Ovary (tissue), 10 donors: ENCODE measurements at places on chromosomes 12 and 14.

DNA sequence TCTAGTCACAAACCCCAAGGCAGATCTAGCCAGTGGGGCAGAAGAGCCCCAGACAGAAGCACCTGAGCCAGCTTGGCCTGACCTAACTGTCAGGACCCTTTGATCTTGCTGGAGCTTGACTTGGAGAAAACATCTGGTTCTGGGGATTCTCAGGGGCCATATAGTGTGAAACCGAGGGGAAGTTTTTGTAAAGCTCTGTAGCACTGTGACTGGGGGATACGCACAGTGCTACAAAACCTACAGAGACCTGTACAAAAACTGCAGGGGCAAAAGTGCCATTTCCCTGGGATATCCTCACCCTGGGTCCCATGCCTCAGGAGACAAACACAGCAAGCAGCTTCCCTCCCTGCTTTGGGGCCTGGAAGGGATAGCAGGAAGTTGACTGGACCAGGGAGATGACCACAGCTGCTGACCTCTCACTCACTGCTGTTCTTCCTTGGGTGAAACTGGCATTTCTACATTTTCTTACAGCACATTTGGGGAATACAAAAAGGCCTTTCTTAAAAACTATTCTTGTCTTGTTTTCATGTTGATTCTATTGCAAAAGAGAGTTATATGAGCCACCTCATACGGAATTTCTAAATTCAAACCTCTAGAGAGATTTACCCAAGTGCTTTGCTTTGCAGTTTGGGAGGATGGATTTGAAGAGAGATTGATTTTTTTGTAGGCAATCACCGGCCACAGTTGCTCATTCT lies 140.0 kb downstream of the DAD1 start:
- DNase-seq, result no peak

DNA sequence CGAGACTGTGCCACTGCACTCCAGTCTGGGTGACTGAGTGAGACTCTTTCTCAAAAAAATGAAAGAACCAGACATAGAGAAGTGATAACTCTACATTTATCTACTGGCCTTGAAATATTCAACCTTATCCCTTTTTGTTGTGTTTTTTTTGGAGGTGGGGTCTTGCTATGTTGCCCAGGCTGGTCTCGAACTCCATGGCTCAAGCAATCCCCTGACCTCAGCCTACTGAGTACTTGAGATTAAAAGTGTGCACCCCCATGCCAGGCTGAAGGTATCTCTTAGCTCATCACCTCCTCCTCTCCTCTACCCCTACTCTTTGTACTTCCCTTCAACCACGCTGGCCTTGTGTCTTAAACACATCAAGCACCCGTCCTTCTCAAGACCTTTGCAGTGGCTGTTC lies 3.8 kb downstream of the DRAM1 start:
- no peak for DNase-seq

DNA sequence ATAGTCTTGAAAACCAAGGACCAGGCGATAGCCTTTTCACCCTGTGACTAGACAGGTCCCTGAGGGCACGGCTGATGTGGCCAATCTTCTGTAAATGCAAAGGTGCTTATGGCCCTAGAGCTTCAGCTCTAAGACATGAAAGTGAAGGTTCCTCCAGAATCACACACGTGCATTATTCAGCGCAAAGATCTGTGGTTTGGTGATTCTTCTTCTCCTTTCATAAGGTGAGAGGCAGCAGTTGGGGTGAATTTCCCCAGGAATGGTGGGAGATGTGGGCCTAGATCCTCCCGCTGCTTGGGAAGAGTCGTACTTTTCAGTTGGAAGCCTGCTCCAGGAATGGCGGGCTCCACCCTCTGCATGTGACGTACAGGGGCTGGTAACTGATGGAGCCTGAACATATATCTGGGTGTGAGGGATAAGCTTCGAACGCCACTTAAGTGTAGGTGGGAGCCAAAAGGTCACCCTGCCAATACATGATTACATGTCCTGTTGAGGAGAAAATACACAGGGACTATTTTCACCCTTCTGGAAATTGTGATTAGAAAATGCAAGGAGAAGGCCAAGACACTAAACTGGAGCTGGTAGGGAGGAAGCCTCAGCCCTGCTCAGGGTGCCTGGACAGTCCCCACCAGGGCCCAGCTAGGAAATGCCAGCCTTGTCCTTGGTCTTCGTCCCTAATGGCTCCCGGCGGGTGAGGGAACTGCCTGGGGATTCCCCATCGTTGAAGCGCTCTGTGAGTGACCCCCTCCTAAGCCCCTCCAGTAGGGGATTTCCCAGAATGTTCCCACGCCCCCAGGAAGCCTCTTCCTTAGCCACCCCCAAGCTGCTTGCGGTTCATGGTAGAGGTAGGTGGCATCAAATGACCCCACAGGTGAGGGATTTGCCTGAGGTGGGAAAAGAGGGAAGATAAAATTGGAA lies 17.6 kb downstream of the BATF start:
- DNase-seq, result no peak

DNA sequence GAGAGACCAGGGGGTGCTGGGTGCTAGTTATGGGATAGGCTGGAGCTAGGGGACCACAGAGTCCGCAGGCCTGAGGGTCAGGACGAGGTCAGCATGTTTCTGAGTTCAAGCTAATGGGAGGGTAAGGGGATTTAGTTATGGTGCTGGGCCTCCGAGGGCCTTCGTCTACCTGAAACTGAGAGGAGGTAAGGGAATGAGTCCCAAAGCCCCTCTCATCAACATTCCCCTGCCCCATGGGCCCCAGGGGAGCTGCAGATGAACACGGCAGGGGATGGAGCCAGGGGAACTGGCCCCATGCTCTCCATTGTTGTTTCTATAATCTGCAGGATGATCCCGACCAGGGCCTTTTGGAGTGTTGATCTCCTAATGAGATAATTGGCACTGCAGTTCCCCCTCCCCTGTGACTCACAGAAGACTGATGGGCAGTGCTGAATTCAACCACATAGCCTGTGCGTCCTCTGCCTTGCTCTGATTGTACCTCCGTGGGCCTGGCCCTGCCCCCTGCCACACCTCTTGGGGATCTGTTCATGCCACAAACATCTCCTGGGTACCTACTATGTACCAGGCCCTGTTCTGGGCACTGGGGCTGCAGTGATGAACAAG lies 21.4 kb downstream of the FAIM2 start:
- peak; percentile 13 for DNase-seq

DNA sequence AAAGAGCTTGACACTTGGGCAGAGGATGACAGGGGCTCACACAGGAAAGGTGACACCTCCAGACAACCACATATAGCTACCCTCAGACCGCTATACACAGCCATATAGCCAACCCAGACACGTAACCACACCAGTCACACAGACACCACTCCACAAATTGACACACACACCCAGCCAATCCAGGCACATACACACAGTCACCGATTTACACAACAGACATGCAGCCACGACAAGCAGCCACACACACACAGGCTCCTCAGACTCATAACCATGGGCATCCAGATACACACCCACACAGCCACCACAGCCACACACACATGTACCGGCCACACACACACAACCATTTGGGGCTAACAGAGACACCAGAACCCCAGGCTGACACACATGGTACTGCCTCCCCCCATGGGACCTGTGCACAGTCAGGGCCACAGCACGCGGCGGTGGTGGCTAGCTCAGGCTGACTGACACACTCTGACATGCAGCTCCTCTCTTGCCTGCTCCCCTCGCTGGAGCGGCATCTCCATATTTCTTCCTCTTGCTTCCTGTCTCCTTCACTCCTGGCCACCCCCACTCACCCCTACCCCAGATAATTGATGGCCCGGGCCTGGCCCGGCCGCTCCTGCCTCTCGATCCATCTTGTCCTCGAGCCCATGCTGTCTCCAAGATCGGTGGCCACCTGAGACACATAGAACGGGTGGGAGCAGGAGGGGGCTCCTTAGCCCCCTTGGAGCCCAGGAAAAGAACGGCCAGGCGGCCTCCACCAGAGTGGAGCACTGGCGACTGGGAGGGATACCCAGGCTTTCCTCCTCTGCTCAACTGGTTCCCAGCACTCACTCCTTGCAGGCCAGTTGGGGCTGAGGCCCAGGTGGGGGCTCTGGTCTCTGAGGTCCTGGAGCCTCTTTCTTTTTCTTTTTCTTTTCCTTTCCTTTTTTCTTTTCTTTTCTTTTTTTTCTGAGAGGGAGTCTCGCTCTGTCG lies 6.0 kb upstream of the SHMT2 start:
- no peak for DNase-seq

GRCh38 chr14:31660191-31660590 lies 99.0 kb downstream of the NUBPL start:
- no peak for DNase-seq

- DNase-seq, result no peak
These were observed 8.8 kb downstream of the KRT80 start for GRCh38 chr12:52182898-52183543.

GRCh38 chr12:95318071-95318545 lies 100.5 kb downstream of the VEZT start:
- no peak for DNase-seq

DNA sequence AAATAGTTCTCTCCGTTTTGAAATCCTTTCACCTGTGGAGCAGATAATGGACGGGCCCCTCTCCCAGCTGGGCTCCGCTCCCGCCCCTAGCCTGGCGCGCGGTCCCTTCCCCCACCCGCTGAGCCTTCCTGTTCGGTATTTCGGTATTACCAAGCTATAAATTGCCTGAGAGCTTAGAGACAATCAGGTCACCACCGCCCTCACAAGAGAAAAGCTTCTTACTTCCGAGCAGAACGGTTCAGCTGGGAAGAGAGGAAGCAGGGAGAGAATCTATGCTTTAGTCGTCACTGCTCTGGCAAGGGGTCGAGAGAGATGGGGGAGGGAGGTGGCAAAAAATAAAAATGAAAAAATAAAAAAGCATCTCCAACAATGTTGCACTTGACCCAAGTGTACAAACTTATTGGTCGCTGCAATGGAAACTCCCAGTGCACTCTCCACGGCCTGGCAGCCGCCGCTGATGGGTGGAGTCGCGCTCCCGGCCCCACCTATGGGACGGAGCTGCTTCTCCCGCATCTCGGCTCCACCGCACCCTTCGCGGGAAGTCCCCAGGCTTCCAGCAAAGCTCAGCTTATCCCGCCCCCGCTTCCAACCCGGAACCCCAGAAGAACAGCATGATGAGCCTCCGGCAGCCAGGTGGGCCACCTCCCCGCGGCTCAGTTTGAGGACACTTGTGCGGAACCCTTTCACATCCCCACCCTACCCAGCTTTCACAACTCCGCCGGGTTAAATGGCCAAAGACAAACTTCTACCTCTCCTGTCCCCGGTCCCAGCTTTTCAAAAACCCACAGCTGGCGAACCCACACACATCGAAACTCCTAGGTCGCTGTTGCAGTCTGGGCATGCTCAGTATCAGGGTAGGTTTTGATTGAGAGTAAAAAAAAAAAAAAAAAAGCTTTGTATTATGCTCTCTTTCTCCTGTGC lies 832 bp upstream of the SYT1 start:
- DNase-seq, result peak; percentile 49

DNA sequence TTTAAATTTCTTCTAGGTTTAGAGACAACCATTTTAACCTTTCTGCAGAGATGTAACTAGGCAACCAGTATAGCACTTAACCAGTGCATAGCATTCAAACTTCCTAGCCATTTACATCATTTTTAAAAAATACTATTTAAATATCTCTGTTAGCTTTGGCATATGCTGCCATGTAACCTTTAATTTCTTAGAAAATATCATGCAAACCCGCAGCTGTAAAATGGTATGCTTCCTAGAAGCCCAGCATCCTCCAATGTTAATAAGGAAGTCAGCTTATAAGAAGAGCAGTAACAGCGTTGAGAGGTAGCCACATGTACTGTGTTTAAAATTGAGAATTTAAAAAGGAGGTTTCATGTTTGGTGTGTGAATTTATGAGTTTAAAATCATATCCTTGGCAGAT lies 22.8 kb downstream of the GNG2 start:
- no peak for DNase-seq

- peak; percentile 85 for DNase-seq
These were observed 54.6 kb downstream of the NCOR2 start for GRCh38 chr12:124512667-124513296.

GRCh38 chr14:83734431-83734830 lies 1795.5 kb upstream of the FLRT2 start:
- no peak for DNase-seq

DNA sequence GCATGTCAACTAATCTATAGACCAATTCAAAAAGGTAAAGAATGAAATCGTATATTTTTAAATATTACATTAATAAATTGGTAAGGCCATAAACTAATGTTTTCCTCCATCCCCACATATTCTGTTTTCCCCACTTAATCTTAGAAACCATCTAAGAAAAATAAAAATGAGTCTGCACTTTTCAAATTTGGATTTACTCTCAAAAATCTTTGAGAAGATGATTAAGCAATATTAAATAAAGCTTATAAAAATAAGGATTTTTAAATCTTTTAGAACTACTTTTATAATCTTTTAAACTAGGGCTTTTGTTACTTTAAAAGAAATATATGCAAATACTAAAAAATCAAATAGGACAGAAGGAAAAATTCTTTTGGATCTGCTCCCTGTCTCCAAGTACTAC lies 10.6 kb upstream of the HAL start:
- DNase-seq, result no peak

GRCh38 chr12:67637718-67638117 lies 10.8 kb upstream of the DYRK2 start:
- DNase-seq, result no peak

- DNase-seq, result no peak
These were observed 24.5 kb upstream of the KIF21A start for GRCh38 chr12:39467432-39467870.

- DNase-seq, result no peak
These were observed 3.7 kb upstream of the ART4 start for GRCh38 chr12:14846876-14847580.

- DNase-seq, result no peak
These were observed 206.6 kb downstream of the CACNA1C start for GRCh38 chr12:2259369-2259768.

DNA sequence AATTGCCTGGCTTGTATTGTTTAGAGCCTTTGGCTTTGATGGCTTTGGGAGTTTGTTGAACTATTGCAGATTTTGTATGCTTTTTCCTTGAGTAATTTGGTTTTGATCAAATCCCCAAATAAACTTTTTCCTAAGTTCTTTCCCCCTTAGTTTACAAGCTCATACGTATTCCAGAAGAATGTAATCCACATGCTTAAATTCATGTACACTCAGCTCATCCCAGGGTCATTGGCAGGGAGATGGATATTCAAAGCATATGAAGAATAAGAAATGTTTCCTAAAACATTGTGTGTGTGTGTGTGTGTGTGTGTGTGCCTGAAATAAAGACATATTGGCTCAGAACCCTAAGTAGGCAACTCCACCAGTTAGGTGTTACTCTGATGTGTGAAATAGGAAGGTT lies 89.4 kb downstream of the TMEM30B start:
- DNase-seq, result no peak

GRCh38 chr12:25590011-25590721 lies 37.1 kb upstream of the LMNTD1 start:
- no peak for DNase-seq

GRCh38 chr14:75971509-75971908 lies 10.3 kb downstream of the TGFB3 start:
- DNase-seq, result no peak

GRCh38 chr14:33962016-33962415 lies 11.1 kb upstream of the EGLN3 start:
- DNase-seq, result no peak

- no peak for DNase-seq
These were observed 23.0 kb downstream of the JAG2 start for GRCh38 chr14:105145381-105146180.

- peak; percentile 57 for DNase-seq
These were observed 3.1 kb downstream of the FKBP4 start for GRCh38 chr12:2797721-2798418.
